ENCODE measurements at places on chromosomes 5 and 9. TPM values are rescaled to one million over a fixed set of nuclear protein-coding genes. Genes with fewer than 3 reads are reported as not detected.

The CCDC192 gene
- total RNA-seq: 0.09 TPM

The SH3TC2 gene
- total RNA-seq: 0.24 TPM

The GRM6 gene
- total RNA-seq: not detected

The ANKDD1B gene
- 0.33 TPM for total RNA-seq

The GGTA1 gene
- 7.9 TPM for total RNA-seq

The GNG10 gene
- total RNA-seq: 19.5 TPM

The FGD3 gene
- 35.7 TPM for total RNA-seq

The PRKACG gene
- not detected for total RNA-seq

The UNC5A gene
- total RNA-seq: 0.28 TPM

DNA sequence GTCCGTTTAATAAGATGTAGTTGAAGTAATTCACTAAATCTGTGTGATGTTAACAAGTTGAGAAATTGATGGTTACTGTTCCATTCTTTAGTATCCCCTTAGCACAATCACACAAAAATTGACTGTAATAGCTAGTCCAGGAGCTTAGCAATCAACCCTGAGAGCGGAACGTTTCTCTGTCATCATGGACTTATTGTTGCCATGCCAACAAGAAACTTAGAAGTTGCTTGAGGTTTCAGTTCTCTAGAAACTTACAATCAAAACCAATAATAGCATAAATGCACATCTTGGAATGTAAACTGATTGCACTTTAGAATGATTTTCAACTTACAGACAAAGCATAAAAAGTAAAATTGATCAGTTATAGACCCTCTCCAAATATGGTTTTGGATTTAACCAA is 125.4 kb upstream of the ANKH start:
- no peak for DNase-seq

GRCh38 chr9:108755979-108756378 is 99.8 kb downstream of the ACTL7B start:
- DNase-seq: no peak

DNA sequence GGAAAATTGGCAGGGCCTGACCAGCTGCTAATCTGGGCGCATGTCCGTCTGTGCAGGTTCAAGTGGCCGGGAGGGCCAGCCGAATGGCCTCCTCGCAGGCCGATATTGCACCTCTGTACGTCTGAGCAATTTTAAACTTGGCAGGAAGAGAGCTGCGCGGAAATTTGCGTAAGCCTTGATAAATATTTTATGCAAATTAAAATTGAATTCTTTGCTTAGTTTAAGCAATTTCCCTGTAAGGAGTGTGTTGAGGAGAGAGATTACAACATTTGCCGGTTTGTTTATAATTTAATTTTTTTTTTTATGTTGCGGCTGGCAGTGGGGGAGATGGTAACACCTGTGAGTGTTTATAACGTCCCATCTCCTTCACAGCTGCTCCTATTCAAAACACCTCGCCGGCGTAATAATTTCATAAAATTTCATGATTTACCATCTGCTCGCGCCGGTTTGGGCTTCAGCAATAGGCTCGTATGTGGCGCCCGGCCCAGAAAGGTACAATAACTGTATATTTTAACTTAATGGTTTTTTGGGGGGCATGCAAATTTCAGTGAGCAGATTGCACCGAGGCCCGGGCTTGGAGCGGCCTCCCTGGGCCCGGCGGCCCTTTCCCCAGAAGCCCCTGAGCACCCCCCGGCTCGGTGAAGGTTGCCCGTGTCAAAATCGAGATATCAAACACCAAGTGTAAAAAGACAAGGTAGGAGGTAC is 269.4 kb upstream of the MVB12B start:
- no peak for DNase-seq

DNA sequence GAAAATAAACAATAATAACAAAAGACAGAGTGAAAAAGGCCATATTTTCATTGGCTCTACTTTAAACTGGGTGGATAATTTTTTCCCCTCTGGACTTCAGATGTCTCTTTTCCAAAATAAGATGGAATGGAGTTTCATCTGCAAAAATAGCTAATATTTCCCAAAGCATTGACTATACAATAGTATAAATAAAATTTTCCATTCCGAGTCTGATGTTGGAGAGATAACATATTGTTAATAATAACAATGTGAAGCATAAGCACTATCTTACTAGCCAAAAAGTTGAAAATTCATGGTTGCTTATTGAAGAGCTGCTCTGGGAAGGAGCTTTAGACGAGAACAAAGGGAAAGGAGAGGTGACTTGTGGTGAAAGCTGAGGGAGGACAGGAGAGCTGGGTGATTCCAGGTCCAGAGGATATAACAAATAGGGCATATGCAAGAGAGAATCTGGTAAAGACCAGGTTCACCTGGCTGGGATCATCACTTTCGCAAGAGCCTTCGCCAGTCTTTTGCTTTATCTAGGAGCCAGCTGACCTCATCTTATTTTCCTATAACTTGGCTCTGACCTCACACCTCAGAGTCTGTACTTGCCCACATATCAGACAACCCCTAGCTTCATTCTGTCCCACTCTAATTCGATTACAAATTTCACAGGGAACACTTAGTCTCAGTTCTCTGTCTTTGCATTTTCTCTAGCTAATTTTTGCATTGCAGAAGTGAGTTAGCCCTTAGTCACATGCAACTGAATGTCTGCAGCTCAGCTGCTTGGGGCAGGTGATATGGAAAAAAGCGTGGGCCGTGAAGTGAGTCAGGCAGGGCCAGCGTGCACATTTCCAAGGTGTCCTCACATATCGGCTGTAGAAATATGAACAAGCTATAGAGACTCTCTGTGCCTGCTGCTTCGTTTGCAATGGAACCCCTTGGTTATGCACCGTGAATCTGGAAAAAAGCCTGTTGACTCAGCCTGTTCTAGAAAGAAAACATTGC is 7.6 kb upstream of the ZNF474 start:
- DNase-seq: no peak

GRCh38 chr5:119063579-119064379 is 7.1 kb upstream of the DMXL1 start:
- DNase-seq: no peak

DNA sequence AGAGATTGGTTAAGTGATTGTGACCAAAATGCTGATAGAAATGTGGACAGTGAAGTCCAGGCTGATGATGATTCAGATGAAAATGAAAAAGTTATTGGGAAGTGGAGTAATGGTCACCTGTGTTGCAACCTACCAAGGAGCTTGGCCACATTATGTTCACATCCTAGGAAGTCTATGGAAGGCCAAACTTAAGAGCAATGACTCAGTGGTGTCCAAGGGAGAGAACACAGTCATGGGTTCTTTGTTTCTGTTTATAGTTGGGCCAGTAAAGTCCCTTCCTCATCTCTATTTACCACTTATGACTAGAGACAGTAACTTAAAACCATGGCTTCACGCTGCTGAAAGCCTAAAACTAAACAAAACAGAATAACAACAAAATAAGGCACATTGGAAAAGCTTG is 555.3 kb upstream of the DAB2 start:
- no peak for DNase-seq

DNA sequence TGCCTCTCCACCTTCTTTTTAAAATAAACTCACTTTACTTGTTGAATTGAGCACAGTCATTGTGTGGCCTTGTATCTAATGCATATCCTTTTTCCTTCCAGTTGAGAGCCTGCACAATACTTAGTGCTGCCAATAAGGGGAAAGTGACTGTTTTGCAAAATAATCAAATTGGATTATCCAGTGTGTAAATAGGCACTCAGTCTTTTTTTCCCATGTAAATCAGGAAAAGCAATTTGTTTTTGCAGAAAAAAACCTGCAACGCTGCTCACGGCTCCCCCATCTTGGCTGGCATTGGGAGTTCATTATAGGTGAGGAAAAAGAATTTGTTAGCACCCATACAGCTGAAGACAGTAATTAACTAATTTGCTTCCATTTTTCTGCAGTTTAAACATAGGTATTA is 299.9 kb downstream of the CSNK1G3 start:
- DNase-seq: no peak

- no peak for DNase-seq
These were observed 284.9 kb downstream of the CEMIP2 start for GRCh38 chr9:71483436-71483835.

DNA sequence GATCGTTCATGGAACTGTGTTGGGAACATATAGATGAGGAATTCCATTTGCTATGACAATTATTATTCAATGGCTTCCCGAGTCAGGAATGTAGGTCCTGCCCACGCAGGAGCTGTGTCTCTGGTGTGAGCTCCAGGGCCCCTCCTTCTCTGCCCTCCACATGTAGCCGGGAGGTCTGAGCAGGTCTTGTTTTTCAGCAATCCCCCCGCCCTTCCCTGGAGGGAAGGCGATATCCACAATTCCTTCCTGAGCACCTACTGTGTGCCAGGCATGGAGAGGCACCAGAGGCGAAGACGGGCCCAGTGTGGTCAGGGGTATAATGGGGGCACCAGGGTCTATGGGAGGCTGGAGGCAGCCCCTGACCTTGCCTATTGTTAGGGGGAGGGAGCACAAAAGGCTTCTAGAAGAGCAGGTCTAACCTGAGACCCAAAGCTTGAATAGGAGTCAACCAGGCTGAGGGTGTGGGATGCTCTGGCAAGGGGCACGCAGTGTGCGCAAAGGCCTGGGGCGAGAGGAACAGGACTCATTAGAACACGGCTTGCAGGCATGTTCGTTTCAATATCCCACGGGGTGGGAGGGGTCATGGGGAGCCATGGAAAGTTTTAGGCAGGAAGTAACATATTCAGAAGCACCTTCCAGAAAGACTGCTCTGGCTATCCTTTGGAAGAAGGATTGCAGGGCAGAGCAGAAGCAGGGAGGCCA is 154.9 kb downstream of the C9orf50 start:
- no peak for DNase-seq

- DNase-seq: no peak
These were observed 6.3 kb downstream of the AP3B1 start for GRCh38 chr5:78288246-78288645.

DNA sequence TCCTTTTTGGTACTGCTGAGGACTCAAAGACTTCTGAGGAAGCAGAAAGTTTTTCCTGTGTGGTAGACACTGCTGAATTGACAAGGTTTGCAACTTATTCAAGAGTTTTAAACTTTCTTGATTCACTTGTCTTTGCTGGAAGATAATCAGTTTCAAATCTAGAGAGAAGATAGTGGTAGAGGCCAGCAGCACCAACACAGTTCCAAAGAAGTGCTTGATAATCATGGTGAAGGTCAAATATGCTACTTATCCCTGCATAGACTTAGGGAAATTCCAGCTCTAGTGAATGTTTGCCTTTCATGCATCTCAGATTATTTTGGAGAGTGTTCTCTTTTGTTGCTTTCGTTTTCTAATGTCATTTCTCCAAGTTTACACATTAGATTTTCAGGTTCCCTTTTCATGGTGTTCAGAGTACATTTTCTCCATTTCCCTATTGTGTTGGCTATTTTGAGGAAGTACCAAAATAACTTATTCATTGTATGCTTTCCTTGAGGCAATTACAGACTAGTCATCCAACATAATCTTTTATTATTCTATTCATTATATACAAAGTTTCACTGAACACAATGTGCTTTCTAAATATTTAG is 550 bp downstream of the IFNE start:
- no peak for DNase-seq

DNA sequence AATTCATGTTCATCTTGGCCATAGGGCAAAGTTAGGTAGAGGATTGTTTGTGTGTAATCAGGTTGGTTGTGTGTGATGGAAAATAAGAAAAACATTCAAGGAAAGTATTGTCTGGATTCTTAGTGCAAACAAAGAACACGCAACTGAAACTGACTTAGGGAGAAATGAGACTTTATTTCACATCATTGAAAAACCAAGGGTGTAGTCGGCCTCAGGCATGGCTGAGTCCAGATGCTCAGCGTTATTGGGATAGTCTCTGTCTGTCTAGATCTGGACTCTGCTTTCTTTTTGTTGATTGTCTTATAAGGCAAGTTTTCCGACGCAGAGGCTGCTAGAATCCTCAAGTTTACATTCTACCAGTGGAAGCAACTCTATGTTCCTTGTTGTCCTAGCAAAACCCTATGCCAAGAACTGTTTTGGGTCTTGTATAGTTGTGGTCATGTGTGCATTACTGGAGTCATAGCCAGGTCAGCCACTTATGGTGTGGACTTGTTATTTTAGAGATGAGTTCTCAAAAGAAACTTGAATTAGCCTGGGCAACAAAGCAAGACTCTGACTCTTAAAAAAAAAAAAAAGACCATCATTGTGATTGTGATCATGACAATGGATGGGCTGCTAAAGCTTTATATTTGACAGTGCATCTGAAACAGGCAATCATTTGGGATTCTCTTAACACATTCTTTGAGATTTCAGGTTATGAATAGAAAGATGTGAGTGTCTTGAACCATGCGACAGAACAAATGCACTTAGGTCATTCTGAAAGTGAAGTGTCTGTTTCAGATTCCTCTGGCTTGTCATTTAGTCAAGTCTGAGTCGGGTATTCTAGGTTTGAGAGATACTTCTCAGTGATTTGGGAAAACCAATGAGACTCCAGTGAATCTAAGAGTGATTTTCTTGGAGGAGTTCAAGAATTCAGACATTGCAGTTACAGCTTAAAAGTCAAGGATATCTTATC is 82.6 kb downstream of the DOCK2 start:
- DNase-seq: no peak

GRCh38 chr5:138471052-138471361 is 5.7 kb downstream of the EGR1 start:
- no peak for DNase-seq

DNA sequence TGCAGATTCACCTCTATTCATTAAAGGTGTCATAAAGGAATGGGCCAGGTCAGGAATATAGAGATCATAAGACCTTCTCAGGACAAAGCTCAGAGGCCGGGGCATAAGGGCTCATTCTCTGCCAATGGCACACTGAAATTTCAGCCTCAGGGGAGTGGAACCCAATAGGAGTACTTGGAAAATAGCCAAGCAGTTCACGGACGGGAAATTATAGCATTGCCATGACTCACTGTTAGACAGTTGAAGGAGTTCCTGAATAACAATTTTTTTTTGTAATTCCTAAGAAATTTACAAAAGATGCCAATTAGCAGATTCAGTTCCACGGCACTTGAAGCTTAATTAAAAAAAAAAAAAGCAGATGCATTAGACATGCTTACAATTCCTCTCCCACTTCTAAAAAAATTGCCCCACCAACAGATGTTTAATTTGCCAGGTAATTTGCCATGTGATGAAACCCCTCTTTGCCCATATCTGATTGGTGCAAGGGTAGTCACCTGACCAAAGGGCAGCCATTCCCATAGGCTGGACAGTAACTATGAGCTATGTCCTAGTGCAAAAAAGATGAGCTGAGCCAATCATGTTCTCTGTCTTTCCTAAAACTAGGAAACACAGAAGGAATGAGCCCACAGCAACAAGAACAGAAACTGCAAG is 58.6 kb downstream of the PTCD2 start:
- DNase-seq: no peak

- no peak for DNase-seq
These were observed 26.2 kb upstream of the APC start for GRCh38 chr5:112711436-112711835.

DNA sequence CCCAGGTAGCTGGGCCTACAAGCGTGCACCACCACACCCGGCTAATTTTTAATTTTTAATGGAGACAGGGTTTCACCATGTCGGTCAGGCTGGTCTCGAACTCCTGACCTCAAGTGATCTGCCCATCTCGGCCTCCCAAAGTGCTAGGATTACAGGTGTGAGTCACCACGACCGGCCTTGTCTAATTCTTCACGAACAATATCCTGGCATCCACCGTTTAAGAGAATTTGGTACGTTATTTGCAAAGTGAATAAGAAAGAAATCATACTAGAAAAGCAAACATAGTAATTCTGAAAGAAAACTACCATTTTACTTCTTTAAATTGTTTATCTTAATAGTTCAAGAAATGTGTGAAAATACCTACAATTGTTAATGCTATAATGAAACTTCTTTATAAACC is 42.9 kb upstream of the TRIO start:
- no peak for DNase-seq

Measured in thymus (tissue), 14 donors.